ENCODE measurements at places on chromosomes 2 and 18.

DNA sequence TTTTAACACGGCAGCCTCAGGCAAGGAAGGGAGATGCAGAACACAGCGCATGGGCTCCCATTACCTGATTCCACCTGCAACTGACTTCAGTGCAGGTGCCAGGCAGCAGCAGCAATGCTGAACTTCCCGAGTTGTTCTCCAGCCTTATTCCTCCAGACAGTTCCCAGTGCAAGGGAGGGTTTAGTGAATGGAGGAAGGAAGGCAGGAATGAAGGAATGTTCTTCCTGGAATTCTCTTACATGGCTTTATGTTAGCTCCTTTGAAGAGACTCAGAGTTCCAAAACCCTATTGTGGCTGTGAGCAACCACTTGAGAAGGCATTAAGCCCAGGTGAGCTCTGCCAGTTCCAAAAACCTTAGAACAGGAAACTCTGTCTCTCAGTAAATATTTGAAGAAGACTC is 45.5 kb downstream of the SERPINB7 start:
- no peak for DNase-seq

DNA sequence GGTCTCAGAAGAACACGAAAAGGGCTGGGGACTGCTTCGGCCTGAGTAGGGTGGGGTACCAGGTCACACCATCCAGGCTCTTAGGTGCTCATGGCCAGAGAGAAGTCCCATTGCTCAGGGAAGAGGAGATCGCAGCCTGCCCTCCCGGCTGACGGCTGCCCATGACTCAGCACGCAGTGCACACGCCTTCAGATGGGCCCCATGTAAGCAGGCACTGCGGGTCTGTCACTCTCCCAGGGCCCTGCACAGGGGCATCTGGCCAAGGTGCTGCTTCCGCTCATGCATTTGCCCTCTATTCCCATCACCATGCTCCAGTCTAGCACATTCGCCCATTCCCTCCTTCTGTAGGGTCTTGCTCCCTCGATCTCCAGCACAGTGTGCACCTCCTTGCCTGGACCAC is 34.7 kb downstream of the SFXN5 start:
- DNase-seq, result no peak

DNA sequence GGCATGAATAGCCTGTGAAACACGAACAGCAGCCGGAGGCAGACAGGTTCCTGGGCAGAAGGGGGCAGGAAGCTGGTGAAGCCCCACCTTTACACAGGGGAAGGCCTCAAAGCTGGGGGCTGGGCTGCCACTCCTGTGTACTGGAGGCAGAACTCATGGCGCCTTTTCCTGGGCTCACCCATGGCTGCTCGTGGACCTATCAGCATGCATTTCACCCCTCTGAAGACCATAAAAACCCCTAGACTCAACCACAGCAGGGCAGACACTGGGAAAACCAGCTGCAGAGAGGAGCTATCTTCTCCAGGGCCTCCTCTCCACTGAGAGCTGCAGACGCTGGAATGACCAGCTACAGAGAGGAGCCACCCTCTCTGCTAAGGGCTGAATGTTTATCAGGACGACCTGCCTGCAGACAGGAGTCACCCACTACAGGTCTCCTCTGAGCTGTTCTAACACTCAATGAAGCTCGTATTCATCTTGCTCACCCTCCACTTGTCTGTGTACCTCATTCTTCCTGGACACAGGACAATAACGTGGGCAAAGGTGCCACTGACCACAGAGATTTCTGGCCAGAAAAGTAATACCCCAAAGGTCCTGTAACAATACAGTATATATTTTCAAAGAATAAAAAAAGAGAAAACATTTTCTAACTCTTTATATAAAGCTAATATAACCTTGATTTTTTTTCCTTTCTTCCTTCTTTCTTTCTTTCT is 18.9 kb upstream of the CCDC88A start:
- no peak for DNase-seq

DNA sequence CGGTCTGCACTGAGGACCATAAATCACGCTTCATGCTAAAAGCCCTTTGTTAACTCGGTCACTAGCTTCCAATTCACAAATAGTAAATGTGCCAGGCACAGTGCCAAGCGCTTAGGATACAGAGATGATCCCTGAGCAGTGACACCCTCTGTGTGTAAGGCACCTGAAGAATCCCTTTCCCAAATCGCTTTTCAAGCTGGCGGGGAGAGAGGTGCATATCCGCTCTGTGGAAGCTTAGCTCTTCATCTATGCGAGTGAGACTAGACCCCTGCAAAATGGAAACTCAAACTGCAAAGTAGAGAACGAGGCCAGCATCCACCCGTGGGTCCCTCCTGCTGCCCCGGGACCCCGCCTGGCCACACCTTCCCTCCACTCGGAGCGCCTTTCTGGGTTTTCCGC is 2.4 kb downstream of the PIEZO2 start:
- no peak for DNase-seq

GRCh38 chr2:217011576-217011975 is 151.7 kb upstream of the TNP1 start:
- no peak for DNase-seq

- no peak for DNase-seq
Observed at GRCh38 chr2:2528846-2529245, 197.8 kb upstream of the MYT1L start.

DNA sequence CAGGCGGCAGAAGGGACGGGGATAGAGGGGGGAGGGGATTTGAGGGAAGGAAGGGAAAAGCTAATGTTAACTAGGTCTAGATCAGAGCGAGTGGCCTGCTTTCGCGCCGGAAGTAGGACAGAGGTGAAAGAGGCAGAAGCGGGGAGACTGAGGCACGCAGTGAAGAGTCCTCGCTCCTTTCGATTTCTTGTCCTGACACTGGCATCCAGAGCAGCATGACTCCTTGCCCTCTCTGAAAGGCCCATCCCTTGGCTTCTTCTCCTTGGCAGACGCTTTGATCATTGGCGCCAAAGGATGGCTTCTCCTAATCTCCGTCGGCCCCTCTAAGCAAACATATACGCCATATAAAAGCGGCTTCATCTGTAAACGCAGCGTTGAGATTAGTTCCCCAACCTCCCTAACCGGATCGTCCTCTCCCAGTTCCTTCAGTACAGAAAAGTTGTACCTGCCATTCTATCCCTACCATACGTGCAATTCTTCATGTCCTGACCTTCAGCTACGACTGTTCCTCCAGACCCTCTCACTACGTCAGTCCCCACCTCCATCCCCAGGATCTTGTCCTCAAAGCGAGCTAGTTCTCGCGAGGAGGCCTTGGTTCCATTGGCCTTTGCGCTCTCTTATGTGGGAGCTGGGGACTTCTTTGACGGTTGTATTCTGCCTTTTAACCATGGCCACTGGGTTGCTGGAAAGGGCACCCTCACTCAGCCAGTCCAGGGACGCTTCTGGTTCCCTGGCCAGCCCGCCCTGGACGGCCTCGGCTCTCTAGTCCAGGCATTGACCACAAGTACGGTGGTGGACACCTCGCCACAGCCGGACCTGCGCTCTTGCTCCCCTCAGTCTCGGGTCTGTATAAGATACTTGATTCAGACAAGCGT is 857 bp upstream of the NEUROD1 start:
- no peak for DNase-seq

GRCh38 chr2:38444247-38444646 is 67.2 kb upstream of the ATL2 start:
- DNase-seq, result no peak

All from lower leg skin (tissue), 4 donors.